ENCODE measurements at places on chromosomes 6 and 20.

DNA sequence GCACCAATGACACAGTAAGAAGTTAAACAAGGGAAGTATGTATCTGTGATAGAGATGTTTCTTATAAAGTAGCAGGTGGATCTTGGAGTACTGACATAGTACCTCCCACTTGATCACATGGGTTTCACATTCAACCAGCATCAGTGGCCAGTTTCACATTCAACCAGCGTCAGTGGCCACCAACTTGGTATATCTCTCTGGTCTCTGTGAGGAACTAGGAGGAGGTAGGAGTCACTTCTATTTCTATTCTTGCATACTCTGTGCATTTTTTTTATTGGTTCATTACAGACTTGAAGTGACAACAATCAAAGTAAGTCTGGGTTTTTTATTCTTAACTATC lies 200.3 kb upstream of the SIM1 start:
- no peak for DNase-seq

- no peak for DNase-seq
Observed at GRCh38 chr6:64996301-64996700, 710.7 kb downstream of the EYS start.

DNA sequence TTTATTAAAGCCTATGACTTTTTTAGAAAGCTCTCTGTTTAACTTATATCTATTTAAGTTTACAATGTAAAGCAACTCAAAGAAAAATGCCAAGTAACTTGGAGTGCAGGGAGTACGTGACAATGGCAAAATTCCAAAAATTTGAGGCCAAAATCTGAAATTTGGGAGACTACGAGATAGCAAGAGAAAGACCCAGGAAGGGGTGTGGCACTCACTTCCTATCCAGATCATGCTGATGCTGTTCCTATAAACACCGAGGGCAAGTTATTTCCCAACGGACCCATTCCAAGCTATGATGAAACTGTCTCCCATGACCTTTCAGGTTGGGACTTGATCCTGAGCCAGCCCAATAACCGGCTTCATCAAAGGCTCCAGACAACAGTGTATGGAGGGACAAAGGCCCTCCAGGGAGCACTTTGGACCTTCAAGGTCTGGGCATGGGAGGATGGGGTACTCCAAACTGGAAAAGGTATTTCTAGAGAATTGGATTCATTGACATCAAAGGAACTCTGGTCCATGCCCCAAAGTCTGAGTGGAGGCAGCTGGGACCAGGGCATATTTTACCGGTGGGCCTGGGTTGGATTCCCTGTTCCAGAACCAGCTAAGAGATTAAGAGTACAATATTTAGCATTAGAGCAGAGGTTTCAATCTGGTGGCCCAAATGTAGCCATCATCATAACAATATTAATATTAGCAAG lies 15.7 kb upstream of the SLC13A3 start:
- DNase-seq: no peak

DNA sequence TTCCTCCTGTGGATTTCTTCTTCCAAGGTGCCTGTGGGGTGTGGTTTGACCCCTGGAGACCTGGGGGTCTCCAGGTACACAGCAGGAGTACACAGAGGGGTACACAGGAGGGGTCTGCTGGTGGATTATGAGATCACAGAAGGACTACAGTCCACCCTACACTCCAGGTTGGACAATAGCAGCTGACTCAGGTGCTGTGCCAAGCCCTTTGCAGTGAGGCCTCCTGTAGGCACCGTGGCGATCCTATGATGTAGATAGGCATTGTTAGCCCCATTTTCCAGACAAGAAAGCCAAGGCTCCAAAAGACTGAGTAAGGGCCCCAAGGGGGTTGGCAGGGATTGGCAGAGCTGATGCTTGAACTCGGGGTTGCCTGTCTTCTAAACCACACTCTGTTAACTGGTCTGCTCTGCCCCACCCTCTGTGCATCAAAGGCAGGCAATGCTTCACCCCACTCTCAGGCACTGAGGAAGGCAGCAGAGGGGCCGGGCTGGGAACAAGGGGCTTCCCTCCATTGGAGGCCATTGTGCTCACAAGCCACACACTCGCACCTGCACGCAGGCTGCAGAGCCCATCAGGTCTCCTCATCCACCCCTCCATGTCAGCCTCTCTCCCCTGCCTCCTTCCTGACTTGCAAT lies 77.5 kb upstream of the SIRPA start:
- no peak for DNase-seq

- DNase-seq: no peak
Observed at GRCh38 chr20:59170406-59171349, 7.1 kb downstream of the ZNF831 start.

DNA sequence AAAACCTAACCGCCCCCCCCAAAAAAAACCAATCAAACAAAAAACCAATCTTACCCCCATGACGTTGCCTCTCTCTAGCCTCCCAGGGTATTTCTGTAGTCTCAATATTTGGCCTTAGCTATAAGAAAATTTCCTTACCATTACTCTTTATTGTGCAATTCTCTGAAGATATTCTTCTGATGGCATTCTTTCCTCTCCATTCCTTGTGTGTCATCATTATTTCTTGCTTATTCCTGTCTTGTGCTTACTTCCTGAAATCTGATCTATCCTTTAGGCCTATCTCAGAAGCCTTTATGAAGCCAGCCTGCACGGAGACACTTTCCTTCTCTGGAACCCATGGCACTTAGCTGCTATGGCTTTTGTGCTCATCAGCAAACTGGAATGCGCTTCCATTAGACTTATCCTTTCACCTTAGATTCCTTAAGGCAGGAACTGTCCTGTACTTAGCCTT lies 65.9 kb upstream of the DDR1 start:
- DNase-seq: peak; percentile 62

DNA sequence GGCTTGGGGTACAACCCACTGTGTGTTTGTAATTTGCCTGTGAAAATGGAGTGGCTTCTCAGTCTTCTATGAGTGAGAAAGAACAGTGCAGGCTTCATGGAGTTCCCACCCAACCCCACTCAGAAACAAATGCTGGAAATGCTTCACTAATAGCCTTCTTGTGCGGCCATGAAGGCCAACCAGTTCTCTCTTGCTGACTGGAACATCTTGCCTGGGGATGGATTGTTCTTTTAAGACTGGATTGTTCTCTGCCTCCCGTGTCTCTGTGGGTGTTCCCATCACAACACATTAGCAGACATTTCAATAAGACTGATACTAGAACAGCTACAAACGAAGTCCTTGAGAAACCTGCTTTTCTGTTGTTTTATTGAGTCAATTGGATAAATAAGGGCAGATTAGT lies 110.6 kb downstream of the PPP1R14C start:
- DNase-seq: no peak

GRCh38 chr6:40848038-40848437 lies 191.0 kb downstream of the UNC5CL start:
- peak; percentile 15 for DNase-seq

- no peak for DNase-seq
Observed at GRCh38 chr20:47748069-47748468, 37.2 kb downstream of the SULF2 start.

DNA sequence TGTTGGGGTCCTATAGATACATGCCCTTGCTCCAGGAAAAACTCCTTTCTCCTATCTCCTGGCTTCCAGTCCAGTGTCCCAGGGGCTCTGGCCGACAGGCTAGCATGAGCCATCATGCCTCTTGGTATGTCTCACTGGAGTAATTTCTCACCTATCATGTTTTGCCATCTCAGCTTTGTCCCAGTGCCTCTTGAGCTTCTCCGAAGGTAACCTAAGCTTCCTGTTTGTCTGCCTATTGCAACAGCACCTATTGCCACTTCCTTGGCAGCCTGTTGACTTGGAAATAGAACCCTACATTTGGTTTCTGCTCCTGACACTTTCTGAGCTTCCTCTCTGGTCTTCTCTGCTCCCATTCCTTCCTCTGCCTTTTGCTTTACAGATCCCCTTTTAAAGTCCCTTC lies 197.7 kb downstream of the KCNQ5 start:
- no peak for DNase-seq

GRCh38 chr6:68677058-68677457 lies 42.0 kb downstream of the ADGRB3 start:
- DNase-seq: no peak

- DNase-seq: no peak
Observed at GRCh38 chr6:28449056-28449455, 5.8 kb upstream of the ZSCAN23 start.

DNA sequence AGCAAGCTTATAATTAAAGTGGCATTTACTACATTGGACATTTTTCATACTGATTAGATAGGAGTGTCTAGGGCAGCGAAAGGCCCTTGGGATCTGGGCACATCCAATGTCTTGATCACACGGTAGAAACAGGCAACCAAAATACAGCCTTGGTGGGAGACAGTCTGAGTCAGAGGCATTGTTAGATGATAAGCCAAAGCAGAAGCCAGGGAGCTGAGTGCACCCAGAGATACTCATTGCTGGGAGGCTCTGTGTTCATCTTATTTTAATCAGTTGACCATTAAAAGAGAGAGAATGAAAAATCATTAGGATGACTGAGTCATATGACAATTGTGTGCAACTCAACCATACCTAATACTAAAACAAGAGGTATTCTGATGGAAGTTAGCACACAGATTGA lies 109.5 kb downstream of the LCA5 start:
- DNase-seq: no peak

- DNase-seq: peak; percentile 95
Observed at GRCh38 chr6:36666826-36667591, 11.5 kb upstream of the CDKN1A start.

DNA sequence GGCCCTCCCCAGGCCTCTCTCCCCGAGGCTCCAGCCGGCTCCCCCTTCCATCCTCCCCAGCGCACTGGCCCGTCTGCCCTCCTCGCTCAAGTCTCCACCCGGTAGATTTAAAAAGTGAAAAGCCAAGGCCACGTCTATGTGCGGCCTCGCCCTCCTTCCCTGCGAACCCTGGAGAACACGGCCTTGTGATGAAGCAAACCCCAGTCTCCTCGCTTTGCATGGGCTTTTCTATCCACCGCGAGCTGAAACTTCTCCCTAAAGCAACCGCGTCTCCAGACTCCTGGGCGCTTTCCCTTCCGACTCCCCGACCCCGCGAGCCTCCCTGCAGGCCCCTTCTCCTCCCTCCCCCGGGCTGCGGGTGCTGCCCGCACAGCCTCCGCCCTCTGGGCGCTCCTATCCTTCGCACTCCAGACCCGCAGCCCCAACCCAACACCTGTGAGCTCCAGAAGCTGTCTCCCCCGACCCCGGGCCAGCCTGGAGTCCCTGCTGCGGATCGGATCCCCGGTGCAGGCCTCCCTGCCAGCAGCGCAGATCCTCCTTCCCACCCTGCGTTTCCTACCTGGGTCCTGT lies 265.2 kb upstream of the QKI start:
- no peak for DNase-seq

DNA sequence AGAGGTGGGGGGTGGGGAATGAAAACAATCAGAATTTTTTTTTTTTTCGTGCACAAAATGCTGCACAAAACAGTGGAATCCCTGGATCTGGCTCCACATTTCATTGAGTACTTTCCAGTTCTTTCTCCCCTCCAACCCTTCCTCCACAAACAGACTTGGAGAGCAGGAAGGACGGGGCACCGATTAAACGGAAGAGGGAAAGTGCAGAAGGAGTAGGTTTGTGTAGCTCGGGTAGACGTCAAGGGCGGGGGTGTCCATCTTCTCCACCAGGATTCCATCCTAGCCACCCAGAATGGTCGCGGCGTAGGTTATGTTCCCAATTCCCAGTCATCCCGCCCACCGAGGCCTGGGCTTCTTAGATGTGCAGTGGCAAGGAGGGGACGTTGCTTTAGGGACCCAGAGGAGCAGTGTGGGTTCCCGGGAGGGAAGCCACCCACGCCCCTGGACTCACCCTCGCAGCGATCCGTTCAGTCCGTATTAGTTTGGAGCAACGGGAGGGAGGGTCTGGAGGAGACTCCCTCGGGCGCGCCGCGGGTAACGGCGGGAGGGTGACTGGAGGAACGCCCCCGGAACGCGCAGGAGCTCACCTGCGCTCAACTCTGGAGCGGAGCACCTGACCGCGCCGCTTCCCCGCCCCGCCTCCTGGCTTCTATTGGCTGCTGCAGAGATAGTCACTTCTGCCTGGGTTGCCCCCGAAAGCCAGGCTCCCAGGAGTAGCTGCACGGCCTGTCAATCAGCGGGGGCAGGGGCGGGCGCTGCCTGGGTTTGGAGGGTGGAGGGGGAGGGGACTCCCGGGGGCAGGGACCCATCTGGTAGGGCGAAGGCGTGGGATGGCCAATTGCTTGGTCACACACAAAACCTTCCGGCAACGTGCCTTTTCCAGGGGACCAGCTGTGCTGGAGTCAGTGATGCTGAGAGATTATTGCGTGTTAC lies at the start of gene ENPP5:
ENPP5 (minus strand) TSS at position 624 of the 933 bp plus-strand sequence. CDS start 2,718 bp downstream, outside the sequence.
- no peak for DNase-seq

GRCh38 chr6:39350723-39351505 lies 28.4 kb upstream of the KCNK16 start:
- DNase-seq: no peak

GRCh38 chr20:20333866-20334265 lies 34.0 kb upstream of the INSM1 start:
- no peak for DNase-seq

GRCh38 chr20:33751775-33752174 lies 20.0 kb downstream of the ZNF341 start:
- DNase-seq: no peak

GRCh38 chr20:39849664-39850063 lies 839.4 kb downstream of the MAFB start:
- DNase-seq: peak; percentile 96

- DNase-seq: no peak
Observed at GRCh38 chr6:55664591-55665587, 85.9 kb upstream of the HMGCLL1 start.

DNA sequence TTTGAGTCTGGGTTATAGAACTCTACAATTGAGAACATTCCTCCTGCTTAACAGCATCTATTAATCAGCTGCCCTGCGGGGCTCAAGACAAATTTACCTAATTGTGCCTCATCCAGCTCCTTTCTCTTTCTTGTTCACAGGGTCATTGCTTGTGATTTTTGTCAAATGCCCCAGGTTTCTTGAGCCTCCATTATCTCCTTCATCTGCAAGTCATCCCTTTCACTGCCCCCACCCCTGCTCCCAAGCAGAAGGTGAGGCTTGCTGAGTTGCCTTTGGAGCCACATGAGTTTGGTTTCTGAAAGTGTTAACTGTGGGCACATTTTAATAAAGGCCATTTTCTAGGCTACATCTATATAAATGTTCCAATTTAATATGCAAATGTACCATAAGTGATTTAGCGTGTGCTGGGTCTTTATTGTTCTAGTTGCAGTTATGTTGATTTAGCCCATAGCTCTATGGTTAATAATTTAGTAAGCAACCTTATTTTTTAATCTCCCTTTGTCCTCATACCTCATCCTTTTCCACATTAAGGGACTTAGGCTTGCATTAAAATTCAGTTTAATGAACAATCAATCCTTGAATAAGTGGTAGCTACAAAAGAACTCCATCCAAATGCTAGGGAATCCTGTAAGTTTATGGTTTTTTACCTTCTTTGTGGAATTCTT lies 56.1 kb downstream of the VSTM2L start:
- DNase-seq: no peak

GRCh38 chr6:147390909-147391536 lies 117.5 kb upstream of the SAMD5 start:
- DNase-seq: no peak

- no peak for DNase-seq
Observed at GRCh38 chr6:44524476-44525227, 137.1 kb downstream of the CDC5L start.

Measured in GM04504 (cell line).